Ovary (tissue), 10 donors: ENCODE measurements at places on chromosomes 2 and 18. TPM values are rescaled to one million over a fixed set of nuclear protein-coding genes. Genes with fewer than 3 reads are reported as not detected.
A peak's percentile ranks its signal among the peaks of the same experiment; 100 is the strongest.

The KCTD1 gene
- 10.7 TPM for total RNA-seq

The ZNF512 gene
- 53.4 TPM for total RNA-seq

The PJVK gene
- total RNA-seq, result 6.3 TPM

The IL1F10 gene
- not detected for total RNA-seq

The HOXD3 gene
- 12.5 TPM for total RNA-seq

The HOXD1 gene
- total RNA-seq, result 0.55 TPM

The IL1A gene
- 0.12 TPM for total RNA-seq

The MOGAT1 gene
- total RNA-seq, result not detected

DNA sequence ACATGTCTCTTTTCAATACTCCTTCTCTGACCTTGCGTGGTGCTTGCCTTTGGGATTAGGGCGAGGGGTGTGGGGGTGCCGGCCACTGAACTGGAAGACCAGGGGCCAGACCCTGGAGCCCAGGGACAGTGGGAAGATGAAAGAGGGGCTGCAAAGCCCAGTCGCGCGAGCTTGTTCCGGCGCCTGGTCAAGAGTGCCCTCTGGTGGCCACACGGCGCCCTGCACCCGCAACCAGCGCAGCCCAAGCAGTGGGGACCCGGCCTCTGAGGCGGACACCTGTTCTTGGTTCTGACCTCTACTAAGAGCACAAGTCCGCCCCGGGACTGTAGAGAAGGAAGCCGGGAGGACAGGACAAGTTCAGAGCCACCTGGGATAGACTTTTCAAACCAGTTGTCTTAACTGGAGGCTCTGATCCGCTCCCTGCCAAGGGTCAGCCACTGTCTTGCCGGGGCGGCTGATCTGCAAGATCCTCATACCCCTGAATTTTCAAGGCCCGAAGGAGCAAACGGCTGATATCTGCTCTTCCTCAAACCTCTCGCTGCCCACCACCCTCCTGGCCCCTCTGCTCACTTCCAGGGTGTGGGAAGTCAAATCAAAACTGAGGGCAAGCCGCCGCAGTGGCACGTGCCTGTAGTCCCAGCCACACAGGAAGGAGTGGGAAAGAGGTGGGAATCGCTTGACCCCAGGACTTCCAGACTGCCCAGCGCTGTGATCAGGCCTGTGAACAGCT, 14.9 kb upstream of the MSH6 start:
- peak; percentile 85 for DNase-seq

GRCh38 chr2:237258116-237258515, 155.8 kb downstream of the COL6A3 start:
- DNase-seq, result peak; percentile 42

GRCh38 chr2:189409131-189409530, 32.1 kb upstream of the WDR75 start:
- no peak for DNase-seq

DNA sequence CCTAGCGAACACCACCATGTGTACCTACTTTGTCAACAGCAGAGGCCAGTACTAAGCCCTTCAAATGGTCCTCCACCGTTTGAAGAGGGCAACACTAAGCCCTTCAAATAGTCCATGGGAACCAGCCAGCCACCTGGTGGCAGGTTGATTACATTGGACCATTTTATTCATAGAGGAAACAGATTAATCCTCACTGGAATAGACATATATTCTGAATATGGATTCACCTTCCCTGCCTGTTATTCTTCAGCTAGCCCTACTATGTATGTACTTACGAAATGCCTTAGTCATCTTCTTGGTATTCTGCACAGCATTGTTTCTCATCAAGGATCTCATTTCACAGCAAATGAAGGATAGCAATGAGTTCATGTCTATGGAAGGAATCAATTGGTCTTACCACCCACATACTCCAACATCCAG, 10.0 kb upstream of the ZNF396 start:
- no peak for DNase-seq

DNA sequence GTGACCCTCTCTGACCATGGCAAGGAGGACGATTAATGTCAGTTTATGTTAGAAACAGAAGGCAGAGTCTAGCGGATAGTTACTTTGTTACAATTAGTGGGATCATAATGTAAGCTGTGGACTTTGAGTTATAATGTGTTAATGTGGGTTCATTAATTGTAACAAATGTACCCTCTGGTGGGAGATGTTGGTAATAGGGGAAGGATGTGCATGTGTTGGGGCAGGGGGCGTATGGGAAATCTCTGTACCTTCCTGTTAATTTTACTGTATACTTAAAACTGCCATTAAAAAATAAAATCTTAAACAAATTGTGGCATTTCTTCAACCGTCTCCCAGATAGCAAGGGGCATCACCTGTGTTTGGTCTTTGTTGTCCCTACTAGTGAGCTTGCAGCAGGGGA, 4.8 kb downstream of the UBE2F start:
- DNase-seq, result no peak

- no peak for DNase-seq
Measured at GRCh38 chr2:140091926-140092325, 1311.7 kb upstream of the NXPH2 start.

- DNase-seq, result no peak
Measured at GRCh38 chr18:3263132-3263700, 1.3 kb downstream of the MYL12B start.

- DNase-seq, result peak; percentile 34
Measured at GRCh38 chr2:133886735-133887675, 318.7 kb upstream of the NCKAP5 start.

- DNase-seq, result no peak
Measured at GRCh38 chr18:57373017-57373416, 20.7 kb downstream of the ST8SIA3 start.

DNA sequence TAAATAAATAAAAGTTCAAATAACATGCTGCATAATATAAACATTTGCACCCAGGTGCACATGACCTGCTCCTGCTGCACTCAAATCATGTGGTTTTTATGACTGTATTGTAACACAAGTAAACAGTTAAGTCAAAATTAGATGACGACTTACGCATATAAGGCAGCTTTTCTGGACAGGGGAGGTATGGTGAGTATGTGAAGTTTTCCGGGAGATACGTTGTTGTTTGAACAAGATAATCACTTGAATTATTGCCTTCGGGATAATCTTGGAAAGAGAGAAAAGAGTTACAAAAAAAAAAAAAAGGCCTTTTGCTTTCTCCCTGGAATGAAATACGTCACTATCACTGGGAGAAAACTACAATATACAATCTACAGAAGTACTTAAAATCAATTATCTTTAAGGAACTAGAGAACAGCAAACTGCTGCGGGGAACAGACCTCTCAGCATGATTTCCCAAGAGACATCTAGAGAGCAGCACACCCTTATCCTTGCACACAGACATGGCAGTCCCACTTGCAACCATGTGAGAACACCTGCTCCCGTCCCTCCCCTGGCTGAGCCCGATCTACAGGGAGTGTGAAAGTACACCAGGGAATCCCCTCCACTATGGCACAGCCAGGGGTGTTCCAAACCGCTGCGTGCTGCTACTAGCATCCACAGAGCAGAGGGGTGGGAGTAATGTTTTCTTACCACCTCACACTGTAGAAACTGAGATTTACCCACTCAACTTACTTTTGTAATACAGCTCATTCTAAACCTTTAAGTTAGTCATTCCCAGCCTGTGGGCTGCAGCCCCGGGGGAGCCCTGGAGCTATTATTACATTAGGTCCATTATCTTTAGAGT, 26.3 kb downstream of the B4GALT6 start:
- DNase-seq, result no peak
